ENCODE measurements at places on chromosomes 2 and 18.

GRCh38 chr2:72145289-72145657, 2.4 kb downstream of the CYP26B1 start:
- DNase-seq: no peak

DNA sequence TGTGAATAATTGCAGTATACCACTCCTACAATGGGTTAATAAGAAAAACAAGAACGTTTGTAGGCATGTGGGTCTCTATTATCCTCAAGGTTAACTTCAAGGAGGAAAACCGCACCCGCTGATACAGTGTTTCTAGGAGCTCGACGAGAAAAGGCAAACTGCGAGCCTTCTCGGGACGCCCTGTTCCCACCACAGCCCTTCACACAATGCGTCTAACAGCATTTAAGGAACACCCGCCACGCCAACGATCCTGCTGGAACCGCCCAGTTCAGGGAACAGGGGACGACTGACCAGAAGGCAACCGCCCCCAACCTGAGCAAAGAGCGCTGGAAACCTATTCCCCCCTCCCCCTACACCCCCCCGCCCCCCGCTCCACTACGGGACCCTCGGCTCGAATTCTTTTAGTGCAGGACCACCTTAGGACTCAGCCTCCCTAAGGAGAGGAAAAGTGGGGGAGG, 710 bp upstream of the TMSB10 start:
- no peak for DNase-seq

DNA sequence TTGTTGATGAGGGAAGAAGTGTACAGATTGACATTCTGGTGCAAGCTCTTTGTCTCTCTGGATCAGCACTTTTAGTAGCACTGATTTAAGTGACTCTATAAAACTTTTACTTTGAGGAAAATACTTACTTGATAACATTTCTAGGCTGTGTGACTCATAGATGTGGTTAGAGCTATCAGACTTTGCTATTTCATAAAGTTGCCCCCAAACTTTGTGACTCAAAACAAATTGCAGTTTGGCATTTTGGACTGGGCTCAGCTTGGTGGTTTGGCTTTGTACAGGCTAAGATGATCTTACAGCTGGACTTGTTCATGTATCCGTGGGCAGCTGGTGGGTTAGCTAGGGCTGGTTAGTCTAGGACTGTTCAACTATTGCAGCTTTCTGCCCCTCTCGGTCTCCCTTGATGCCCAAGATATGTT, 42.1 kb upstream of the GLS start:
- no peak for DNase-seq

GRCh38 chr2:88857951-88858411, 166.5 kb downstream of the RPIA start:
- DNase-seq: peak; percentile 7

DNA sequence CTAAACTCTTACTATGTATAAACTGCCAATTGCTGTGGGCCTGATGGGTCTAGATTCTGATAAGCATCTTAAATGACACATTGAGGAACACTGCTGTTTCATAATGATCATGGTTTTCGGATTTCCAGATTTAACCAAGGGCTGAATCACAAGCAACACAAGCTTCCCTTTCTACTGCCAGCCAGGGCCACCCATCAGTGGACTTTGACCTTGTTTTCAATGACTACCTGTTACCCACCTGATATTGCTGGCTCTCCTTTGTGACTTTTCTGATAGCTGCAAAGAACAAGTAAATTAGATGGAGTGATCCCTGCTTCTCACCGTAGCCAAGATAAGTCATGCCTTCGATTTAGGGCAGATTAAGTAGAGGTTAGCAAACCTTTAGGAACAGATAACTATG, 259.0 kb downstream of the PAX3 start:
- DNase-seq: no peak

DNA sequence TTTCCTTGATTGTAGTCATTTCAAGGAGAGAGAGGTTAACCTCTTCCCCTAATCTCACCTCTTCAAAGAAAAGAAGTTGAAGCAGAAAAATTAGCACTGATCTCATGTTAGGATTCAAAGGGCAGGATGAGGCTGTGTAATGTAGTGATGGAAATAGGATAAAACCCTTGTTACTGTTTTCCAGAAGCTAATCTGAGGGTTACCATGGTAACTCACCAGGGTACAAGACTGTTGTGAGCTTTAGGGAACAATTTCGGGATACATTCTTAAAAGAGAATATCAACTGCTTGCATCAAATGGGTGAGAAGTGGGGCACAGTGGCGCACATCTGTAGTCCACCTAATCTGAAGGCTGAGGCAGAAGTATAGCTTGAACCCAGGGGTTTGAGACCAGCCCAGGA, 64.9 kb upstream of the SLC39A10 start:
- DNase-seq: no peak

GRCh38 chr18:3889121-3889520, 439.1 kb downstream of the TGIF1 start:
- DNase-seq: no peak

GRCh38 chr2:240149943-240150784, 9.7 kb upstream of the OTOS start:
- peak; percentile 22 for DNase-seq

- DNase-seq: no peak
Observed at GRCh38 chr18:7805880-7806279, 238.8 kb downstream of the PTPRM start.

- no peak for DNase-seq
Observed at GRCh38 chr2:161228511-161229240, 68.4 kb downstream of the TANK start.

GRCh38 chr18:312415-312814, 44.6 kb upstream of the THOC1 start:
- DNase-seq: no peak

- DNase-seq: peak; percentile 61
Observed at GRCh38 chr2:159933727-159934049, 128.7 kb downstream of the PLA2R1 start.

- DNase-seq: no peak
Observed at GRCh38 chr2:15814403-15814802, 125.9 kb upstream of the MYCN start.

GRCh38 chr2:197450465-197450864, 2.9 kb upstream of the COQ10B start:
- no peak for DNase-seq

GRCh38 chr18:43108469-43108868, 7.0 kb downstream of the RIT2 start:
- no peak for DNase-seq

GRCh38 chr2:235049719-235050118, 97.9 kb downstream of the SH3BP4 start:
- no peak for DNase-seq

DNA sequence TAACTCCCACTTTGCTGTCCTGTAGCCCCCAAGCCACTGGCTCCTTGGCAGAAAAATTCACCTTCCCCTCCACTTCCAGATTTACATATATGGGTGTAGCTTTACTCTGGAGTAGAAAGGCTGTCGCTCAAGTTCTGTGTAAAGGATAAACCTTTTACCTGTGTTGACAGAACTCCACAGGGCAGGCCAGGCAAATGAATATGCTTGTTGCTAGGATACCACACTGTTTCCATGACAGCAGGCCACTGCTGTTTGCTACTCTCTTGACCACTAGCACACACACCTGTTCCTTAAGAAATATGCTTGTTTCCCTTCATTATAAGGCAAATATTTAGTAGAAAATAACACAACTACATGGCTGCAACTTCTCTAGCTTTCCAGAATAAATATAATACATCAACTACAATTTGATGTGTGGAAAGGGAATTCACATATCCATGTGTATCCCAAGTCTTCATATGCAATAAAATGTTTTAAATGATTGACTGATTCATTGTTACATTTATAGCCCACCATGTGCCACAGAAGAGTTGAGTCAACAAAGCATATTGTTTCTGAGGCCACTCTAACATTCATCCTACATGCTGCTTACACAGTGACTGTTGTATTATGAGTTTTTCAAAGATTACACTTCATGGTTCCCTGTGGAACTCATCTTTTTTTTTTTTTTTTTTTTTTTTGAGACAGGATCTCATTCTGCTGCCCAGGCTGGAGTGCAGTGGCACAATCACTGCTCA, 56.2 kb upstream of the ROCK1 start:
- no peak for DNase-seq

DNA sequence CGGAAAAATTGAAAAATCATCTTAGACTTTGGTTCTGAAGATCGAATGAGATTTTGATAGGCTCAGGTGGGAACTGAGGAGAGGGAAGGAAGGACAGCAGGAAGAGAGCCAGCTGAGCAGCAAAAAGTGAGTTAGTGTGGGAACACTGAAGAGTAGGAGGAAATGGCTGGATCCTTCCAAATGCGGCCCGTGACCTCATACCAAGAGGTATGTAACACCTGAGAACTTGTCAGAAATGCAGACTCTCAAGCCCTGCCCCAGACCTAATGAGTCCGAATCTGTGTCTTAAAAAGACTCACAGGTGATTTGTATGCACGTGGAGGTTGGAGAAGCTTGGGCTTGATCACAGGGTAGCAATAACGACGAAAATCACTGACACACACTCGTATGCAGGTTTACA, 42.0 kb downstream of the COL4A3 start:
- no peak for DNase-seq

DNA sequence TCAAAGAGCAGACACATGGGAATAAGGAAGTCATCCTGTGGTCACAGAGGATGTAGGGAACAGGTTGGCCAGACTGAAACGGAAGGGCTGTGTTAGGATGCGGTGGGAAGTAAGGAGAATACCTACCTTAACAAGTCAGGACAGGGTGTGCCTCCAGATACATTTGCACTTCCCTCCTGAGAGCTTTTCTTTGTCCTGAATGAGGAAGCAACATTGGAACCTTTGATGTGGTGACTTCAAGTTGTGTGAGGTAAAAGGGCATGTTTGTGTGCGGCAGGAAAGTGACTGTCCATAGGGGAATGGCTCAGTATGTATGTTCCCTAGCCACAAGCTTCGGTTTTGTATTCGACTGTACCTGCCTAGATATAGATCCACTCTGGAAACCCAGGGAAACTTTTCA, 24.9 kb upstream of the LRRTM1 start:
- DNase-seq: no peak

DNA sequence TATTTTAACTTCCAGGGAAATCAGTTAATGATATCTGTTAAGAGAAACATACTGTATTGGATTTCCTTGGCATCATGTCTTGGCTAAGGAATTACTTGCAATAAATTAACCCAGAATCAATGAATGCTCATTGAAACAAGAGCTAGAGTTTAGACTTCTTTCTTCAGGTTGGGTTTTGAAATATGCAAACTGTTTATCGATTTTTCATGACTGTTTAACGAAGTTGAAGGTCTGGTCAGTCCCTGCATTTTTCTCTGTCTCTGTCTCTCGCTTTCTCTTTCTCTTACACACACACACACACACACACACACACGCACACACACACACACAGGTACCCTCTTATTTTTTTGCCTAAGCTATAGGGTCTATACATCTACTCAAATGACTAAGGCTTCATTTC, 981.0 kb downstream of the SUCLG1 start:
- no peak for DNase-seq

DNA sequence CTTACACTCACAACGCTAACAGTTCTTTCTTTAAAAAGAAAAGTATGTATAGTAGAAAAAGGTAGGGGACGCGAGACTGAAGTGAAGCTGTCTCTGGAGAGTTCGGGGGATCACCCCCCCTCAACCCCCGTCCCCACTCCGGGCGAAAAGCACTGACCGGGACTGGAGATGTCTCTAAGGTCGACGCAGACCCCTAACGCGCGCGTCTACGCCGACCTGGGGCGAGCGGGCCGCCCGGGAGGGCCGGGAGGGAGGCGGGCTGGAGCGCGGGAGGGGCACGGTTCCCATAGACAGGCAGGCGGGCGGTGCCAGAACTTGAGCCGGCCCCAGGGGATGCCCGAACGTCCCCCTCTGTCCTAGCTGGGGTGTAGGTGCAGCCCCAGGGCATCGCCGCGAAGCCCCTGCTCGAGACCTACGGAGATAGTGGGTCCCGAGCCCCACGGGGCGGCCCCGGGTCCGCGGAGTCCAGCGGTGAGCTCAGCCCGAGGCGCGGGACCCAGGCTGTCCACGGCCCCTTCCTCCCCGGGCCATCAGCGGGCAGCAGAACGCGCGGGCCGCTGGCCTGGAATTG, 82.2 kb downstream of the CHRNA1 start:
- DNase-seq: no peak

GRCh38 chr2:235820571-235820970, 326.7 kb downstream of the AGAP1 start:
- DNase-seq: no peak

DNA sequence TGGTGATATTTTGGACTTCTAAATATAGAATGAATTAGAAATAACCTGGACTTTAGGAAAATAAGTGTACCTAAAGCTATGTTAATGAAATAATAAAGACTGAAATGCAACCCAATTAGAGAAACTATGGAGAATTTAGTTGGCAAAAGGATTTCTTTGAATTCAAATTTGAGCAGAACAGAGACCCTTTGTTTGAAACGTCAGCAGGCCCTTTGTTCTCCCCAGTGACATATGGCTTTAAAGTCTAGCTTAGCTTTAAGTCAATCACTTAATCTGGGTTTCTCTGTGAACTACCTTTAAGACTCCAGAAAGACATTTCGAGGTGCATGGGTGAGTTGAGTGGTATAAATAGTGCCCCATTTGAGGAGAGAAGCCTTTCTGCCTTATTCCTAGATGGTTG, 130.5 kb upstream of the CREB1 start:
- DNase-seq: peak; percentile 81

DNA sequence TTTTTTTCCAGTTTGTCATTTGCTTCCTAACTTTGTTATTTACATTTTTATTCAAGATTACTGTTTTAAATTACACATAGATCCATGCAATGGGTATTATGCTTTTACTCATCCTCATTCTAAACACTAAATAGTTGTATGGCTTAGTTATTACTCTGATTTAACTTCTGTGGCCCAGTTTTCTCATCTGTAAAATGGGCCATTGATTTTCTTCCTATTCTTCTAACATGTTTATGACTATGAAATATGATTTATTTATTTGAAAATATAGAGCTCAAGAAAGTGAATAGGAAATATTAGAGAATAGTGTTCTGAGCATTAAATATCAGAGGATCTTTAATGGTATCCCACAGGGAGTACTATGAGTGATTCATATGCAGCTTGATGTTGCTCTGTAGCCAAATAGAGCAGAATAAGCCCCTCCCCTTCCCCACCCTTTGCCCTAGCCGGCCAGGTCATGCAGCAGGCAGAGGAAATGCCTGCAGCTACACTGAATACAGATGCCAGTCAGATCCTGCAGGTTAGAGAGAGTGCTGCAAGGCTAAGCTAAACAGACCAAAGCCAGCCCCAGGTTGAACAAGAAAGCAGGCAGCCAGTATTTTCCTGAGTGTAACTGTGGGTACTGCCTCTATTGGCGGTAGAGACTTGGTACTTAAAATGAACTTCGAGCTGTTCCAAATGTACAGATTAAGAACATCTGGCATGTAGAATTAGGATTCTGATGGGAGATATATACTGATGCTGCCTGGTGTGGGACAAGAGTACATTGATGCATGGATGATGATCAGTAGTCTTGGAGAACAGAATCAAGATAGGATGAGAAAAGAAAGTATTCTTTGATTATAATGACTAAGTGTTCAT, 11.7 kb upstream of the ACYP2 start:
- no peak for DNase-seq

- DNase-seq: no peak
Observed at GRCh38 chr2:120914839-120915521, 179.3 kb downstream of the GLI2 start.

DNA sequence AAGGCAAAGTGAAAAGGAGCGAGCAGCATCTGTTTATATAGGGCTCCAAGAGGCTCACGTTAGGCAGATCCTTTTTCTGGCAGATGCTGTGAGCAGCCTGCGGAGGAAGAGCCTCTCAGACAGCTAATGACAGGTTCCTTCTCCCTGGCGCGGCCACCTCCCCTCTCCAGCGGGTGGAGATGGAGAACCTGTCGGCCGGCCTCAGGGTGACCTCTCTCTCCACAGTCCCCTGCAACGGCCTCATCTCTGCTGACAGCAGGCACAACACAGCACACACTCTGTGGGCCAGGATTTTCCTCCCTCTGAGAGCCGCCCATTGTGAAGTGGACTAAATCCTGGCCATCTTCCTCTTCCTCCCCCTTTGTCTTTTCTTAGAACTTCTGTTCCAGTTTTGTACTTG, 119.8 kb downstream of the PRKCE start:
- DNase-seq: peak; percentile 35

Data from pons (tissue), 1 donor.